CD8-positive, alpha-beta memory T cell (primary cell): ENCODE measurements at places on chromosomes 3 and 15.

DNA sequence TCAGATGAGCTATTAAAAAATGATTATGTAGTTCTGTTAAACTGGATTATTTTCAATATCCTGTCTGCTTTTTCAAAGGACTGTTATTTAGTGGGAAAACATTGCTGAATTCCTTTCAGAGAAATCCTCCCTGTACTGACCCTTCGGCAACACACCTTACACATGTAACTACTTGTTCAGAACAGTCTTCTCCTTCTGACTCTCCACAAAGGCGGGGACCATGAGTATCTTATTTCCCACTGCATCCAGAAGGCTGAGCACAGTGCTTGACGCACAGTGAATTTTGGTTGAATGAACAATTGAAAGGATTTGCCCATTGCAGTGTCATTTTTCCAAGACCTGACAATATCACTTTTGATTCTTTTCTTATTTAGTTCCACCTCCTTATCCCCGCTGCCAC is 23.1 kb upstream of the CFAP161 start:
- no peak for DNase-seq

- no peak for DNase-seq
These were observed 463.1 kb downstream of the FHIT start for GRCh38 chr3:60788185-60788584.

GRCh38 chr15:57565311-57565710 is 26.4 kb upstream of the MYZAP start:
- DNase-seq = no peak

DNA sequence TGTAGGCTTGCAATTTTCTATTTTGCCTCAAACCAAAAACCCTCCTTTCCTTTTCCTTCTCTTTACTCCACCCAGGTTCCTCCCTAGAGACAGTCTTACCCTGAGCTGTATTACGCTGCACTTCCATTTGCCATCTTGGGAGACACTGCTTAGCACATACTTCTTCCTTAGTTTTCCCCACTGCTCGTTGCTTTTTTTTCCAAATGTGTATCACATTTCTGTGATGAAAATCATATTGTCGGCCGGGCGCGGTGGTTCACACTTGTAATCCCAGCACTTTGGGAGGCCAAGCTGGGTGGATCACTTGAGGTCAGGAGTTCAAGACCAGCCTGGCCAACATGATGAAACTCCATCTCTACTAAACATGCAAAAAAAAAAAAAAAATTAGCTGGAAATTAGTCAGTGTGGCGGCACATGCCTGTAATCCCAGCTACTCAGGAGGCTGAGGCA is 29.5 kb downstream of the POPDC2 start:
- no peak for DNase-seq

DNA sequence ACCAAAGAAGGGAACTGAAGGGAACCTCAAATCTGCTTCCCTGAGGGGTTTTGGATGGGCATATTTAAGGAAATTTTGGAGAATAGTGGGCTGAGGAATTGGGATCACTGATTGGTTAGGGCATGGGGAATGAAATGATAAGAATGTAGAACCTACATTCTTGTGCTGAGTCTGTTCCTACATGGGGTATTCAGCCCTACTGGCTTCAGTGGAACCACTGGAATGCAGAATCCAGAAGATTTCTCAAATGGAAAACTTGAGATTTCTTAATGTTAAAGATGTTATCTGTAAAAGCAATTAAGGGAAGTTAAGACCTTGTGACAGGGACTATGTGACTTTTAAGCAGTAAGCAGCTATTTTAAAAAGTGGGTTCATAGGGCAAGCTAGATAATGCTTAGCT is 1062.4 kb downstream of the AGBL1 start:
- no peak for DNase-seq

DNA sequence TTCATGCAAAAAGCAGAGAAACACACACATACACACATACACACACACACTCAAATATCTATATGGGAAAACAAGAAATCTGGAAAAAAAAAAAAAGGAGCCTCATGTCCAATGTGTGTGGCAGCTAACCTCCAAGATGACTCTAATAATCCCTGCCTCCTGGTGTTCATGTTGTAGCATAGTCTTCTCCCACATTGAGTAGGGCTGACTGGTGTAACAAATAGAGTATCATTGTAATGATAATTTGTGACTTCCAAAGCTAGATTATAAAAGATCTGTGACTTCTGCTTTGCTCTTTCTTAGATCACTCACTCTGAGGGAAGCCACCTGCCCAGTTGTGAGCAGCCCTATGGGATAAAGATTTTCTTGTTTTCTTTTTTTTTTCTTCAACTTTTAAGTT is 130.9 kb upstream of the TNIK start:
- DNase-seq = no peak

GRCh38 chr3:43549626-43550290 is 72.1 kb downstream of the ANO10 start:
- no peak for DNase-seq

DNA sequence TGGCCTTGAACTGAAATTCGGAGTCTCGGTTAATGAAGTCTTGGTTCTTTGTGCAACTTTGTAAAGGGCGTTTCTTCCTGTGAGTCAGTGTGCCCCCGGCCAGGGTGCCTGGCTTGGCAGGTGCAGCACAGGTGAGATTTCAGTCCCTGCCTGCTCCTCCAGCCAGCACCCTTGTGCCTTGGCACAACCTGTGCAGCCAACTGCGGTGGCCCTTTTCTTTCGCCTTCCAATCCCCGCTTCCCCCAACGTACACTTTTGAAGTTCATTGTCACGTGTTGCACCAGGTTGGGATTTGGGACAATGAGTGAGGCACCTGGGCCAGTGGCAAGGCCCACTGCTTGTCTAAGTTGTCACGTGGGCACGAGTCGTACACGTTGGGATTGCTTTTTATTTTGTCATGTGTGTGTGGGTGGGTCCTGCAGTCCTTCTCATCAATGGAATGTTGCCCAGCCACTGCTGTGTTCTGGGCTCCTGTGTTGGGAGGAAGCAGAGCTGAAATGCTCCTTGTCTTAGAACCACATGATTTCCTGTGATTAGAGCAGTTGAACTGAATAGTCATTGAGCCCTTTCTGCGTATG is 242.9 kb upstream of the BHLHE40 start:
- no peak for DNase-seq

GRCh38 chr3:171815973-171816595 is 5.8 kb upstream of the PLD1 start:
- no peak for DNase-seq

- no peak for DNase-seq
These were observed 21.9 kb downstream of the POLR2M start for GRCh38 chr15:57728436-57728835.

- no peak for DNase-seq
These were observed 24.8 kb downstream of the TPM1 start for GRCh38 chr15:63067306-63067705.

DNA sequence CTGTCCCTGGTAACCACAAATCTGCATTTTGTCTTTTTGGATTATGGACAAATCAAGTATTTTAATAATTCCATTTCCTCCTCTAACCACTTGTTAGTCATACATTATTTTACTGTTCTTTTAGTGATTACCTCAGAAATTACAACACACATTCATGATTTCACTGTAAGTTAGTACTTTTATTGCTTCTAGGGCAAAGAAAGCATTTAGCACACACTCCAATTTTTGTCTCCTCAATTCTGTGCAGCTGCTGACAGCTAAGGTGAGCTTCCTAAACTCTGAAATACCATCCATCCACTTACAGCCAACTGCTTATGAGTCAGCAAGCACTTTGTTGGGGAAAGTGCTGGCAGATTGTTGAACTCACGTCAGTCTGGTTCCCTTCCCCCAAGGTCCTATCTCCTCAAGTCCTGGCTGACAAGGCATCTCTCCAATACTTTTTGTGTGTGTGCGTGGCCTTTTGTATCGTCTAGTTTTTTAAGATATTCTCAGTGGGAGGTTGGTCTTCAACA is 49.4 kb upstream of the TNFAIP8L3 start:
- DNase-seq = no peak

DNA sequence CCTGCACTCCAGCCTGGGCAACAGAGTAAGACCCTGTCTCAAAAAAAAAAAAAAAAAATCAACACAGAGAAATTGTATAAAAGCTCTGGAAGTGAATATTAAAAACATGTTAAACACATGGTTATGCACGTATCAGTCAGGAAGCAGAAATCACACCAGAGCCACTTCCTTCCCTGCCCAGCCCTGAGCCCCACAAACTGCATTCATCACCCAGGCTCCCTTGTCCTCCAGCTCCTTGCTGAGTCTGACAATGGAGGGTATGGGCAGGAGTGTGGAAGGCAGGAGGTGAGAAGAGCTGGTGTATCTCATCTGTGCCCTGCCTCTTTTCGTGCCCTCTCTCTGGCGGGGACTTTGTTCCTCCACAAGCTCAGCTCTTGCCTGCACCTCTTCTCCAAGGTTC is 12.1 kb upstream of the LOXL1 start:
- no peak for DNase-seq

GRCh38 chr3:49454458-49454857 is 15.6 kb upstream of the DAG1 start:
- DNase-seq = no peak

- no peak for DNase-seq
These were observed 22.1 kb upstream of the CDIN1 start for GRCh38 chr15:36557364-36557763.

- DNase-seq = no peak
These were observed 138.3 kb downstream of the P3H2 start for GRCh38 chr3:189982321-189982945.

GRCh38 chr15:78630886-78631633 is 9.9 kb downstream of the CHRNB4 start:
- no peak for DNase-seq

- DNase-seq = no peak
These were observed 58.1 kb upstream of the P3H2 start for GRCh38 chr3:190178779-190179178.
